Skin of body (tissue), 3 donors: ENCODE measurements at places on chromosomes 5 and 9. TPM values are rescaled to one million over a fixed set of nuclear protein-coding genes. Genes with fewer than 3 reads are reported as not detected.
A peak's percentile ranks its signal among the peaks of the same experiment; 100 is the strongest.

Gene RGMB
- 25.3 TPM for total RNA-seq

Gene GABRA1
- not detected for total RNA-seq

Gene TAF11L5
- total RNA-seq = not detected

Gene SPATA24
- 3.5 TPM for total RNA-seq

GRCh38 chr5:32201122-32201753, 27.1 kb upstream of the GOLPH3 start:
- DNase-seq = no peak

GRCh38 chr9:115939065-115939765, 214.4 kb upstream of the PAPPA start:
- peak; percentile 8 for DNase-seq

- no peak for DNase-seq
Measured at GRCh38 chr5:168314735-168315411, 23.4 kb downstream of the WWC1 start.

GRCh38 chr9:110364451-110364850, 26.8 kb upstream of the TXNDC8 start:
- no peak for DNase-seq

GRCh38 chr9:98255578-98256296, at the start of gene TBC1D2:
Gene TBC1D2, minus strand, starts transcription at chr9:98255649. Its CDS starts 108 bp downstream, at chr9:98255541.
- DNase-seq = peak; percentile 94

DNA sequence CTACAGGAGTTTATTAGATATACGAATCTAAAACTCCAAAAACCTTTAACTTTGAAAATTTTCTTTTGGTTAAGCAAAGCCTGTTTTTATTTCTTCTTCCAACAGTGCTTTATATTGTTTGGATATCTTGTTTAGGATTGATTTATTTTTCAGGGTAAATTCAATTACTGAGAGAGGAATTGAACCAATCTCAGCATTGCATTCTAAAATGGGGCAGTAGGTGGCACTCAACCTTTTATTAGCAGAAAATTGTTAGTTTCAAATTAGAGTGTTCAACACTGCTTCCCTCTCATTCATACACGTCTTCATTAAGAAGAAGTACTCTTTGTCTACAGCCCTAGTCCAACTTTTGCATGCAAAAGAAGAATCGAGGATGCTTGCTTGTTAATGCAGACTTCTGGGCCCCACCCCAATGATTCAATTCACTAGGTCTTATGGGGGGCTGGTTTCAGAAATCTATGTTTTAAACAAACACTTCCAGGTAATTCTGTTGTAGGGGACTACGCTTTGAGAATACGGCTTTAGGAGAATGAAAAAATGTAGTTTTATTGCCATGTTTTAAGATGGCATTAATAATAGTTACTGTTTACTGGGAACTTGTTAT, 26.6 kb downstream of the MRPL22 start:
- no peak for DNase-seq

DNA sequence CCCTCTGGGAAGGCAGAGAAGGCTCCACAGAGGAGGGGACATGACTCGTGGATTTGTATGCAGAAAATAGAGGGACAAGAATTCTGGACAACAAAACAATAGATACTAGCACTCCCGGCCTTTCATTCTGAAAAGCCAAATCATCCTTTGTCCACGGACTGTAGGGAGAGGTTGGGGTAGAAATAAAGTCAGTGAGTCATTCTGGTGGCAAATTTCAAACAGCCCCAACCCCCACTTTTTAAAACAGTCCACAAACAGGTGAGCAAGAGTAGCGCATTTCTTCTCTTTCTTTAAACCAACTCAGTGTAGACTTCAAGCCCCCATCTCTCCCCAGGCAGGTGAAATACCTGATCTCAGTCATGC, 56.1 kb downstream of the PTPDC1 start:
- DNase-seq = no peak

DNA sequence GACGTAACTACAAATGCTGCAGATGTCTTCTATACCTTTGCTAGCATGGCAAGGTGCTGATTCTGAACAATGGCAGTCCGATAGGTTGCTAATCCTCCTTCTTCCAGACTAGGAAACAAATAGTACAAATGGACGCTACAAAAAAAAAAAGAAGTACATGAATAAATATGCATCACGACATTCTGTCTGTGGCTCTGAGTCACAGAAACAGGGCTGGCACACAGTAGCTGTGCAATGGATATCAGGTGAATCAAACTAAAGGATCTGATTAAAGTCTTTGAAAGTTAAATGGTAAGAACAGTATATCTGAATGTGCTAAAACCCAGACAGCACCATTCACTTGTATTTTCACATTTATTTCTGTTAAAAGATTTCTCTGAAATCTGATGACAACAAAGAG, 96.2 kb downstream of the DROSHA start:
- DNase-seq = no peak

DNA sequence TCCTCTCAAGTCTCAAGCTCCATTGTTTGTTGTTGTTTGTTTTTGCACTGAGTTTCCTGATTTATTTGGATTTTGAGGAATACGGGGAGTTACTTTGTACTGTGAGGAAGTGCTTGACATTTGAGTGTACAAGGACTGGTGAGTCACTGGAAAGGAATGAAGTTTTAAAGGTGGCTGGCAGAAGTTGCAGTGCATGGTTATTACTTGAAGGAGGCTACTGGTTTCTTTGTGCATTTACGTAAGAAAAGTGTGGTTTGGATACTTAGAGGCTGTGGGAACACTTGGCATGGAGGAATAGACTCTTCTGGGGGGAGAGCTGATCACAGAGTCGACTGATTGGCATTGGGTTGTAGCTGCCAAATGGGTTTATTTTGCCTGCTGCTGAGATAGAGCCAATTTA, 919.0 kb downstream of the TAF11L14 start:
- no peak for DNase-seq
